Osteoblast (primary cell): ENCODE measurements at places on chromosomes 3 and 15.
A peak's percentile ranks its signal among the peaks of the same experiment; 100 is the strongest.

DNA sequence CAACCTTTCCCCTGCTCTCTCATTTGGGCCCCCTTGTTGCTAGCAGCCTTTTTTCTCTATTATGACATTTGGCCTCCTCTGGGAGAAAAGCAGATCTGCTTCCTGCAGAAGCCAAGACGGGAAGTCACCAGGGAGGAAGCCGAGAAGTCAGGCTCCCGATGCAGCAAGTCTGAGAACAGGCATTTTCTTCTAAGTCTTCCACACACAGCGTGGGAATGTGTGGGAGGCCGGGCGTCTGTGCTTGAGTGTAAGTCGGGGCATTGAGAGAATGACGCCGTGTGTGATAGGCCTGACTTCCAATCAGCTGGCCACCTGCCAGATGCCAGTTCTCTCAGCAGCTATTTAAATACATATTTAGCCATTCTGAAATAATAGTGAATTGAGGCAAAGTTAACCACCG lies 75.8 kb upstream of the FAM98B start:
- no peak for DNase-seq
- no peaks in the 10 kb centered on the region for H3K27me3 ChIP-seq
- no peaks in the 10 kb centered on the region for H3K36me3 ChIP-seq
- H3K4me3 ChIP-seq, result peak overlapping the region; percentile 27

DNA sequence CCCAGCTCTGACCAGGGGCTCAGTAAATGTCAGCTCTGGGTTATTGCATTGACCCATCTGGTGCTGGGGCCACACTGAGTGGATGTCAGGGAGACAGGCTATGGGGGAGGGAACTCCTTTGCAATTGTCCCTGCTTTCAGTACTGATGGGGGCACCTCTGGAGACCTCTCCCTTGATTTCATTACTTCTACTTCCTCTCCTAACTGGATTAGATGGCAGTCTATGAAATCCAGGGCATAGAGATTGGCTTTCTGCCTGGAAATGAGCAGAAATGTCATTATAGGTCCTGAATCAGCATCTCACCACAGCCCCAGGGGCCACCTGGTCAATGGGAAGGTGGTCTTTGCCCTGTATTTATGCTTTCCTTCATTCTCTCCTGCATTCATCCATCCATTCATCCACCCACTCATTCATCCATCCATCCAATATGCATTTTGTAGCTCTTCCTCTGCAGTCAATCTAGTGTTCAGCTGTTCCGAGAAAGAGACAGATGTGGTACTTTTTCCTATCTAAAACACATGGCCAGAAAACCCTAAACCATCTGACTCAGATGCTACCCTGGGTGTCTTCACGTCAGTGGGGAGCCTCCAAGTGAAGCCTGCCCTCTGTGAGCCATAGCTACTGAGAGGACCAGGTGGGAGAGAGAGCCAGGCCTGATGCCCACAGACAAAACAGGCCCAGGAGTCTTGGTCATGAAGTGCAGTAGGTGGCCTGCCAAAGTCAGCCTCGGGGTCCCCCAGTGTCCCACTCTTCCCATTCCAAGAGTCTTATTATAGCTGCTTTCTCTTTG lies 57.1 kb downstream of the CCDC33 start:
- peaks cover 27% of the 10 kb centered on the region for H3K27me3 ChIP-seq
- H3K36me3 ChIP-seq, result no peaks in the 10 kb centered on the region
- DNase-seq, result peak; percentile 38
- H3K27ac ChIP-seq, result no peak overlapping the region

- peaks cover 60% of the 10 kb centered on the region for H3K36me3 ChIP-seq
- no peak for DNase-seq
- H3K4me3 ChIP-seq, result peak overlapping the region; percentile 2
- peak overlapping the region; percentile 99 for H3K27ac ChIP-seq
- peaks cover 90% of the 10 kb centered on the region for H3K4me1 ChIP-seq
These were observed 61.3 kb downstream of the SMAD3 start for GRCh38 chr15:67126551-67127330.

DNA sequence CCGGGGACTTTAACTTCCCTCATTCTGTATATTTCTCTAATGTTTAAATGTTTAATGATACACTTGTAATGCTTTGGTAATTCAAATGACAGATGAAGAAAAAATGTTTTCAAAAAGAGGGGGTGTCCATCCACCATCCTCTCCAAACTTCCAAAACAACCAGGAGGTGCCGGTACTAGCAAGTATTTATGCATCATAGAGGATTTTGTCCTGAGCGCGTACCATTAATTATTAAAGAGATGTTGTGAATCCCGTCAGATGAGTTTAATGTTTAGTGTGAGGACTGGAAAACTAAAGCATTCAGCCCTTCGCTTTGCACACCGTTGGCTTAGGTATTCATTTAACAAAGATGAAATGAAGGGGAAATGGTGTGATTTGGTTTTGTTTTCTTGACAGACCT lies 1.3 kb downstream of the SLC28A1 start:
- no peak overlapping the region for H3K27ac ChIP-seq
- no peaks in the 10 kb centered on the region for H3K4me1 ChIP-seq
- H3K36me3 ChIP-seq, result no peaks in the 10 kb centered on the region
- no peak overlapping the region for H3K4me3 ChIP-seq
- DNase-seq, result no peak

- H3K27ac ChIP-seq, result no peak overlapping the region
- no peaks in the 10 kb centered on the region for H3K27me3 ChIP-seq
- DNase-seq, result no peak
- H3K36me3 ChIP-seq, result peaks cover 44% of the 10 kb centered on the region
These were observed 50.1 kb downstream of the CMSS1 start for GRCh38 chr3:99867594-99868310.

GRCh38 chr3:28349469-28350000 lies 911 bp upstream of the AZI2 start:
- DNase-seq, result no peak
- peak overlapping the region; percentile 86 for H3K4me3 ChIP-seq
- no peaks in the 10 kb centered on the region for H3K27me3 ChIP-seq
- peaks cover 24% of the 10 kb centered on the region for H3K4me1 ChIP-seq
- H3K36me3 ChIP-seq, result no peaks in the 10 kb centered on the region
